Sigmoid colon (tissue), 7 donors: ENCODE measurements at places on chromosomes 5 and 9. TPM values are rescaled to one million over a fixed set of nuclear protein-coding genes. Genes with fewer than 3 reads are reported as not detected.
A peak's percentile ranks its signal among the peaks of the same experiment; 100 is the strongest.

Gene NPR3
- 5.0 TPM for total RNA-seq

DNA sequence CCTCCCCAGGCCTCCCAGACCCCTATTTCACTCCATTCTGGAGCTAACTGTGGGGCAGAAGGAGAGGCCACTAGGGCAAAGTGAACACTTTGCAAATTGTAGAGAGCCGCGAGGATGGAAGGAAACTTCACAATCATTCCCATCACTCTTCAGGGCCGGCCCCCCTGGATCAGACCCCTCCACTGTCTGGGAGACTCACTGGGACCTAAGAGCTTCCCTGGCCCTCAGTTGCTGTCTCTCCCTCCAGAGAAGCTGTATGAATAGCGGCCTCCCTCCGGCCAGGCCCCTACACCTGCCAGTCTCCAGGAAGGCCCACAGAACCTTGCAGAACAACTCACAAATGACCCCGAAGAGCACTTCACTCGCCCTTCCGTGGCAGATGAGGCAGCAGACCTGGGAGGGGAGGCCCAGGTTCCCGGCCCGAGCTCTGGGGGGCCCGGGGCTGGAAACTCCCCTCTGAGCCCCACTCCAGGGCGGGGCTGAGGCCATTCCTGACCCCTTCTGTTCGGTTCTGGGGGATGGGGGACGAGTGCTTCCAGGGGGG, 141.9 kb upstream of the IER5L start:
- peak; percentile 64 for DNase-seq

Gene GLRA1
- total RNA-seq: not detected

DNA sequence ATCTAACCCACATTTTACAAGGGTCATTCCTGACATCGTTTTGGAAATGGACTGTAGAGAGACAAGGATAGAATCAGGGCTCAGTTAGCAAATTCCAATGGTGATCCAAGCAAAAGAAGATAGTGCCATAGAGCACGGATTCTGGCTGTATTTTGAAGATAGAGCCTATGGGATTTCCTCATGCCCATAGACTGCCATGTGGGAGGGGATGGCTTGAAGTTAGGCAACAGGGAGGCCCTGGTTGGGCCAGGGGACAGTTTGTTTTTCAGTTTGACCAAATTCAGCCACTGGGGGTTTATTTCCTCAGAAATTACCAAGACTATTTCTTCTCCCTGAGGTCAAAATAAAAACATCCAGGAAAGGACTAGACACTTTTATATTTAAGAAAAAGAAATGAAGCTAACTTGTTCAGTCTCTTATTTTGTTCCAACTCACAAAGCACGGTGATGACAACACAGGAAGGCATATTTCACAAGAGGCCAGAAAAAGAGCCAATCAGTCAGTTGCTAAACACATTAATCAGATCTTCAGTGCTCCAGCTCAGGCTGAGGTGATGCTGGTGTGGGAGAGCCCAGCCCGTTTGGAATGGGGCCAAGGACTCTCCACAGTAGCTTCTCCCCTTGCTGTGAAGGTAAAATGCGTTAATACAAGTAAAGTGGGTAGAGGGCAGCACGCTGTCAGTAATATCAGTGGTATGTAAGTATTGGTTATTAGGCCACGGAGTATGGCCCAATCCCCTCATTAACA, 4.4 kb upstream of the DCTN4 start:
- DNase-seq: peak; percentile 89

GRCh38 chr5:154729613-154730012, 25.6 kb upstream of the LARP1 start:
- no peak for DNase-seq

- no peak for DNase-seq
Measured at GRCh38 chr5:71905834-71906711, 187.0 kb downstream of the CARTPT start.

DNA sequence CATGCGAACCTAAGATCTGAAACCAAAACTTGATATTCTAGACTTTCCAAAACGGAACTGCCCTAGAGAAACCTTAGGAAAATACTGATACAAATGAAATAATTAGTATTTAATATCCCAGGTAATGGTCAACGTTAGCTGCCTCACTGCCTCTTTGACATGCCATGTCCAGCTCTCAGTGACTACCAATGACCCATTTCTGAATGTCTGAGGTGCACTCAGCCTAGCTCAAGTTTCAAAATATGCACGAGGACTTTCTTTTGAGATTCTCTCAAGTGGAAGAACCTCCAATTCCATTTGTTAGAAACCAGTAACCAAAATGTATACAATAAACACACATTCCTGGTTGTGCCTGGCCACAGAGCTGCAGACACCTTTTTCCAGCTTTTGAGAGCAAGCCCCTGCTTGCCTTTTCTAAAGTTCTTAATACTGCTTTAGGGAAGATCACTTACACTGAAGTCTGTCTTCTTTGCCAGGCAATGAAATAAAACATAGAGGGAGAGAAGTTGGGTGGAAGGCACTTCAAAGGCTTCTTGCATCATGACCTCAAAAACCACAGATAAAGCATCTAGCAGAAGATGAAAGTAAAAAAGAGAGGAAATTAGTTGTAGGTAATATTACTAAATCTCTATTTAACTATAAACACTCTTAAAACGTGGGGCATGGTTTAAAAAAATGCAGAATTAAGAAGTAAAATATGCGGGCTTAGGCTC, 87.9 kb downstream of the MRPS27 start:
- no peak for DNase-seq

Gene PCDHB16
- total RNA-seq: 3.6 TPM

Gene GABRA6
- total RNA-seq: not detected
